ENCODE measurements at places on chromosomes 12 and 14. TPM values are rescaled to one million over a fixed set of nuclear protein-coding genes. Genes with fewer than 3 reads are reported as not detected.

DDX11 gene
- total RNA-seq = 10.7 TPM

CMKLR1 gene
- 12.4 TPM for total RNA-seq

MGP gene
- total RNA-seq = 236 TPM

CLEC6A gene
- total RNA-seq = not detected

TAS2R19 gene
- total RNA-seq = 6.2 TPM

PPFIA2 gene
- 4.3 TPM for total RNA-seq

HOXC12 gene
- 1.8 TPM for total RNA-seq

ACAD10 gene
- total RNA-seq = 26.4 TPM

EFCAB11 gene
- 8.5 TPM for total RNA-seq

TMTC3 gene
- total RNA-seq = 9.4 TPM

TAC3 gene
- total RNA-seq = not detected

SOAT2 gene
- not detected for total RNA-seq

P2RX7 gene
- total RNA-seq = 6.6 TPM

LMNTD1 gene
- total RNA-seq = not detected

SMCO2 gene
- not detected for total RNA-seq
